H9 (cell line): ENCODE measurements at places on chromosomes 5 and 9. TPM values are rescaled to one million over a fixed set of nuclear protein-coding genes. Genes with fewer than 3 reads are reported as not detected.

DNA sequence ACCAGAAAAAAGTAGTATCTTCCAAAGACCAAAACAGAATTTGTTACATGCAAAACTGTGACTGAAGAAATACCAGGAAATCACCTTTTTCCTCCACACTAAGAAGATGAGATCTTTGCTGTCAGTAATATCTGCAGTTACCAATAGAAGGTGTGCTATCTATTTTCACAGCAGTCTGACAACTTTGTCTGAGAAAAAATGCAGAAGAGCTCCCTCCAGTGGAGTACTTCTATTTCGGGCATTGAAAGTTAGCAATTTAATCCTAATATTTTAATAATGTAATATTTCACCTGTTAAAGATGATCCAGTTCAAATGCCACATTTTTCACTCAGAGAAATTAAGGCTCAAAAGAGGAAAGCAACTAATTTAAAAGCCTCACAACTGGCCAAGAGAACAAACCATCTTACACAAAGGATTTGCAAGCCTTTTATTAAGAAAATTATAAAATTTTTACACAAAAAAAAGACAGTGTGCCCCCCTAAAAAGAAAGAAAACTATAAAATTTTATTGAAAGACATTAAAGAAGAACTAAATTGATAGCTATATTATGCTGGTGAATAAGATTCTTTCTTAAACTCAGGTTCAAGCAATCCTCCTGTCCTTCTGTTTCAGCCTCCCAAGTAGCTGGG, 50.6 kb downstream of the DEPDC1B start:
- DNase-seq: no peak

DNA sequence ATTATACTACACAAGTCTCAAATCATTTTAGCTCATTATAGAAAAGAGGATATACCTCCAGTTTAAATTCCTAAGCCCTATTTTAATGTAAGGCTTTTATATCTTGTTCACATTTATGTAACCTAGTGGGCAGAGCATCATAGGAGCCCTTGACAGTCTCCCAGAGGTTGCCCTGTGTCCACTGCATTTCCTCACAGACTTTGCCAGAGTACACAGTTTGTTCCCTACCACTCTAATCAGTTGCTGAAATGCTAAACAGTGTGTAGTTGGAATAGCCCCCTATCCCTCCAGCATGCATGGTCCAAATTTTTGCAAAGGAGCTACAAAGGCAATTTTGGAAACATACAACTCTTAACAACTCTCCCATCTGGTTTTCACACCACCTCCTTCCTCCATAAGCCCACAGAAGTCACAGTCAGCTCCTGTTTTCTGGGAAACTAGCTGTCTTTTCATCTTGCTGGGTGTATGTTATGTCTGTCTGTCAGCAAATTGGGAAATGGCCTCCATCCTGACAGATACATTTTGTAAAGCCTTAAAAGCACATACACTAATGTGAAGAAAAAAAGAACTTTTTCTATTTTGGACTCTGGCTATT, 212.2 kb downstream of the DENND1A start:
- no peak for DNase-seq

GRCh38 chr5:2299388-2300220, 416.9 kb upstream of the IRX4 start:
- DNase-seq: peak; percentile 50

GRCh38 chr5:7794311-7794710, 56.6 kb downstream of the CFAP90 start:
- no peak for DNase-seq

DNA sequence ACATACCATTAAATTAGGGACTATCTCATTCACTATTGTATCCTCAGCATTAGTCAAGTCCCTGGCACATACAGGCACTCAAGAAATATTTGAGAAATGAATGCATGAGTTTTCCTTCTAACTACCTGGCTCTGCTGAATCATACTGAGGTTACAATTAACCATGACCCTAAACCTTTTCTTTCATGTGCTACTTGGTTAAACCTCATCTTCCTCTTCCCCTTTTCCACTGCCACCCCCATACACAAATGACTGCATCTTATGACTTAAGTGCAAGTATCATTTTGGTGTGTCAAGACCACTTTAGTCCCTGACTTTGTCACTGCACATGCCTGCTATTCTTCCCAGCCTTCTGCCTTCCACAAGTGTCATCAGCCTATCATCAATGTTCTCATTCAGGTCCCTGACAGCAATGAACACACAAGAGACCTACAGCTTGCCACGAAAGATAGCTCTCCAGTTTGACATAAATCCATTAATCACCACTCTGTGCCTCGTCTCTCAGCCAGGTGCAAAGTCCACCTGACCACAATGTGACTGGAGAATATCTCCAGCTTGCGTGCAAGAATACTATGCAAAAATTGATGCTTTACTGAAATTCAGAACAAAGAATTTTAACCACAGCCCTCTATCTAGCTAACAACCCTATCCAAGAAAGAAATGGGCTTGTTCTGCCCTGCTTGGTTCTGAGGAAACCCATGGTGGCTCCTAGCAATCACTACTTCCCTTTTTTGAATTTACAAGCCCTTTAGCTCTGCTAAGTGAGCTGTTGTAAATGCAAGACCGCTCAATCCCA, 74.5 kb downstream of the MAPKAP1 start:
- DNase-seq: no peak

DNA sequence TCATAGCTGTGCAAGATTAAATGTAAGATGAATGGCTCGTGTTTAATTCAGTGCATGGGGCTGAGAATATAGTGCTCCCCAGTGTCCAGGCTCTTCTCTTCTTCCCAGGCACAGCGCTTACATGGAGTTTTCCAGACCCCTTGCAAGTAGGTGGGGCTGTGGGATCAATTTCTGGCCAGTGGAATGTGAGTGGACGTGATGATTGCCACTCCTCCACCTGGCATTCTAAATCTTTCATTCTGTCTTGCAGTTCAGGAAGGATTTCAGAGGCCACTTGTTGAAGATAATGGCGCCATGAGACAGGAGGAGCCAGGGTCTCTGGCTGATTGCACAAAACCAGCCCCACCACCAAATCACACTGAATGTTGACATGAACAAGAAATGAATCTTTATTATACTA, 7.2 kb upstream of the PIP5K1B start:
- DNase-seq: no peak

GRCh38 chr5:170361116-170361515, 28.1 kb downstream of the KCNMB1 start:
- no peak for DNase-seq

DNA sequence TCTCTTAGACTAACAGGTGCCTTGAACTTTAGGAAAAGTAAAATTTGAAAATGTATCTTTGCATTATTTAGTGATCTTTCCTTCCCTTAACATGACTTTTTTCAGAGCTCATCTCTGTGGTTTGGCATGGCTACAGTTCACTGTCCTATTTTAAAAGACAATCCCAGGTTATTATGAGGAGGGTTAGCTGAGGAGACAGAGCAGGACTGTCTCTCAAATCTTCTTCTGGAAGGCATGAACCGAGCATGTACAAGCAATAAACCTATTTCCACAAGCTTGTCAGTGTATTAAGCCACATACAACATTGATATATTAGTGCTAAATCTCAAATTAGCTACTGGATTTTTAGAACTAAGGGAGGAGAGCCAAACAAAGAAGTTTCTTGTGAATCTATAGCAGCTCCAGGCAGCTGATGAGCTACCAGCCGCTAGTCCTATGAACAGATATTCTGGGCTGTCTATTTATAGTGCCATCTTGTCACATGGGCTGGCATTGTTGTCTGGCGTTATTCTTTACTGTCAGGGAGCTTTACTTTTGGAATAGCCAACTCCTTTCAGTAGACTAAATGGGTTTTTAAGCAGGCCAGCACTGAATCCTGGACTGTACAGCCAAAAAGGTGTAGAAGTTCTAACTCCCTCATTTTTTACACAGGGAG, 171.2 kb upstream of the ACTBL2 start:
- no peak for DNase-seq

GRCh38 chr5:9562141-9562540, 16.3 kb upstream of the SEMA5A start:
- DNase-seq: peak; percentile 36

- DNase-seq: peak; percentile 87
Measured at GRCh38 chr5:35924950-35925722, 13.3 kb downstream of the CAPSL start.

- no peak for DNase-seq
Measured at GRCh38 chr5:171783051-171783450, 2.6 kb upstream of the SMIM23 start.

GRCh38 chr5:151097820-151098767, 17.3 kb upstream of the TNIP1 start:
- DNase-seq: no peak

DNA sequence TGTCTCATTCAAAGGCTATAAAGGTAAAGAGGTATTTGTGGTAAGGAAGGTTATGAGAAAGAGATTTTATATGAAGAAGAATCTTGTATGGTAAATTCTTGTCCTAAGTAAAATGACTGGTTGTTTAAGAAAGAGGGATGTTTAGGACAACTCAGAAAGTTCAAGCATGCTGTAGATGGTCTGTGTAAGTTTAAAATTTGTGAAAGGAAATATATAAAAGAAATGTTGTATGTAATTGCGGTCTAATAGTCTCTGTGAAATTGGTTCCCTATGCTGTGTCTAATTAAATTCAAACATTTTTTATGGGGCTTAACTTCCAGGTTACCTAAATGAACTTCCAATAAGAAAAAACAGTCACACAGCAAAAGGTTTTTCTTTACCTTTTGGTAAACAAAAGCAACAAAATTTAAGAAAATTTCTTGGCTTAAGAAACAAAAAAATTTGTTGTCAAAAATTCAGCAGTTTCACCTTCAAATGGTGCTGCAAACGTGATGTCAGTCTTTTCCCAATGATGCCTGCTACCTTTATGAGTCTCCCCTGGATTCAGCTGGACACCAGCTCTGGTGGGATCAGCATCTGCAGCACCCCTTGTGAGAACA, 83.0 kb upstream of the FCN1 start:
- DNase-seq: no peak

GRCh38 chr9:107029146-107029545, 166.2 kb downstream of the ZNF462 start:
- DNase-seq: no peak

GRCh38 chr5:111655169-111655924, 101.6 kb downstream of the NREP start:
- no peak for DNase-seq

- no peak for DNase-seq
Measured at GRCh38 chr5:148011398-148012137, 52.2 kb upstream of the SPINK5 start.

- DNase-seq: no peak
Measured at GRCh38 chr9:131554843-131555351, 9.6 kb downstream of the PRRT1B start.

- DNase-seq: no peak
Measured at GRCh38 chr5:154683101-154683880, 71.9 kb upstream of the LARP1 start.

GRCh38 chr5:154923441-154924430, 14.3 kb downstream of the GEMIN5 start:
- DNase-seq: no peak

- DNase-seq: peak; percentile 95
Measured at GRCh38 chr5:177133096-177133852, at the start of gene NSD1. TSS of gene NSD1 (plus strand) at chr5:177133773. CDS start at chr5:177135104, 1,331 bp downstream.

DNA sequence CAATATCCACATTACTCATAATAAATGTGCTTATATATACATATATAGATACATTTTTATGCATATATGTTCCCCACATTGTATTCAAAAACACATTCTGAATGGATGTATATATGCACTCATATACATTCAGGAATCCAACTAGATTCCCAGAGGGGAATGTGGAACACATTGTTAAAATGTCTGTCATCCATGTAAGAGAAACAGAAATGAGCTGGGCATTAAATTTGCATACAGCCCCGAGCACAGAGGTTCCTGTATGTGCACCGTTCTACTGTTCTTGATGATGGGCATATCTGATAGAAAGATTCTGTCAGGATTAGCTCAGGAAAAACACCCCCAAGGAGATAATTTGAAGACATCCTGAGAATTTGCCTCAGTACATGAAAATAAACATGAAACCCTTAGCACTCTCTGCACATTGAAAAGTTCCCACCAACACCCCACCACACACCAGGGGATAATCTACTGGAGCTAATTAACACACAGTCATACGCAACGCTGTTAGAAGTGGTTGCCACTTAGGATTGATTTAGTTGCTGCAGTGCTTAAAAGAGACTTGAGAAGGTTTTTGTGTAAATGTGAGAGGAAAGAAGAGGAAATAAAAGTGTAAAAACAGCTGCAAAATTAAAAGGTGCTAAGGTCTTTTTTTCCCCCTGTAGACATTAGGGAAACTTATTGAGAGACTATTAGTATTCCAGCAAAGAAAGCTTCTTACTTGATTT, 223.3 kb downstream of the SLF1 start:
- no peak for DNase-seq

GRCh38 chr5:79878721-79879336, 112.2 kb downstream of the MTX3 start:
- DNase-seq: peak; percentile 56

TIGD6 gene
- total RNA-seq: 1.2 and 1.8 TPM in 2 replicates

ORM2 gene
- total RNA-seq: 1.2 and 1.4 TPM in 2 replicates

OTULINL gene
- total RNA-seq: 7.0 and 7.5 TPM in 2 replicates

CCL21 gene
- total RNA-seq: not detected in 2 replicates

FUBP3 gene
- total RNA-seq: 78.6 and 83.5 TPM in 2 replicates

MYOT gene
- total RNA-seq: not detected in 2 replicates

PCDHA8 gene
- 0.57 and 0.79 TPM in 2 replicates for total RNA-seq
